ENCODE measurements at places on chromosomes 4 and X. TPM values are rescaled to one million over a fixed set of nuclear protein-coding genes. Genes with fewer than 3 reads are reported as not detected.

FAT1 gene
- 28.4 TPM for total RNA-seq

GBA3 gene
- total RNA-seq, result 0.16 TPM

DNA sequence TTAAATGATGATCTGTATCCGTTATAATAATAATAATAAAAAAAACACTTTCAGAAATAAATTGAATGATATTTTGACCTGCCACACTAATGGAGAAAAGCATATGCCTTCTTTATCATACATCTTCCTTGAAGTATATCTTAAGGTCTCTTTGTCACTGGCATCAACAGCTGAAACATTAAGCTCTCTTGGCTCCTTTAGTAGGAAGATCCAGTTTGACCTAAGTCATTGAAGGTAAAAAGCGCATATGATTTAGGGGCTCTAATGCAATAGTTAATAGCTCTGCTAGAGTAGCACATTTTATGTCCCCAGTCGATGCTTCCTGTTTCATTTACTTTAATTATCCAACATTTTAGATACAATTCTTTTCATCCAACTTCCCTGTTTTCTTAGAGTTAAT lies 1010.8 kb downstream of the STPG2 start:
- DNase-seq, result no peak

GRCh38 chrX:123909523-123909922 lies 49.7 kb downstream of the XIAP start:
- DNase-seq, result no peak

DNA sequence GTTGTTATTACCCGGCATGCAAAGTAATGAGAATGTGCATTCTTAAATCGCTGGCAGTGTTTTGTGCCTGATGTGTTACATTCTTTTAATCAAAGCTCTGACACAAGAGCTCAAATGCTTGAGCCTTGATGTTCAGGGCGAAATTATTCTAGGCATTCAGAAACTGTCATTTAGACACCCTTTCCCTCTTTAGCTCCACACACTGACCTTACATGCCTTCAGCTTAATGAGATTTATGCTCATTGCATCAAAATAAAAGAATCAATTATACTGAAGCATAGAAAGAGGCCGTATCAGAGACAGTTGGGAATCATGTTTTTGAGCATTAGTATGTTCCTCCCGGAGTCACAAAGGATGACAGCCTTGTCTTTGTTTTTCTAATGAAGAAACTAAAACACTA lies 56.7 kb downstream of the FAM114A1 start:
- no peak for DNase-seq

DNA sequence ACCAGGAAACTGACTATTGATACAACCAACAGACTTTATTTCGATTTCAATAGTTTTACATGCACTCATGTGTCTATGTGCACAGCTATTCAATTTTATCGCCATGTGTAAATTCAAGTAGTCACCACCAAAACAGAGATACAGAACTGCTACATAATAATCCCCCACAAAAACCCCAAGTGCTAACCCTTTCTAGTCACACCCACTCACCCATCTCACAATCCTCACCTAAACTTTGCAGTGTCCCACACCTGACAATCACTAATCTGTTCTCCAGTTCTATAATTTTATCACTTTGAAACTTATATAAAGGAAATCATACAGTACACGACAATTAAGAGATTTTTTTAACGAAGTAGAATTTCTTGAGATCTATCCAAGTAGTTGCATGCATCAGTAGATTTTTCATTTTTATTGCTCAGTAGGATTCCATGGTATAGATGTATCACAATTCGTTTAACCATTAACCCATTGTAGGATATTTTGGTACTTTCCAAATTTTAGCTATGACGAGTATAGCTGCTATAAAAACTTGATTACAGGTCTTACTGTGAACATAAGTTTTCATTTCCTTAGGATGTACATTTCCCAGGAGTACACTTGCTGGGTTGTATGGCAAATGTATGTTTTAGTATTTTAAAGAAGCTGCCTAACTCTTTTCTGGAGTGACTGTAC lies 85.9 kb downstream of the CASK start:
- DNase-seq, result no peak

DNA sequence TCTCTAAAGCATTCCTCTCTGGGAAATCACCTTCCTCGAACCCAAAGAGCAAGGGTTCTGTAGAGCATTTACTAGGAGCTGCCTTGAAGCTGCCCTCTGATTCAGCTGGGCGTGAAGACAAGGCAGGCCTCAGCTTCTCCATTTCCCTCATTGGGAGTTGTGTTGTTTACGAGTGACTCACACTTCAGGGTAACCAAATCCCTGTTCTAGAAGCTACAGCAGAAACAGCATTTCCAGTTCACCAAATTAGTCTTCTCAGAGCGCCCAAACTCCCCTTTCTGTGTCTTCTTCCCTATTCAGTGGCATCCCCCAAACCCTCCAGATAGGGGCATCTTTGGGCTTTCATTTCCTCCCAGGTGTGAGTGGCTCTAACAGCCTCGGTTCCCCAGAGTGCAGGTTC lies 863 bp upstream of the XPNPEP2 start:
- no peak for DNase-seq

GRCh38 chrX:2176733-2177132 lies 324.0 kb downstream of the DHRSX start:
- no peak for DNase-seq

DNA sequence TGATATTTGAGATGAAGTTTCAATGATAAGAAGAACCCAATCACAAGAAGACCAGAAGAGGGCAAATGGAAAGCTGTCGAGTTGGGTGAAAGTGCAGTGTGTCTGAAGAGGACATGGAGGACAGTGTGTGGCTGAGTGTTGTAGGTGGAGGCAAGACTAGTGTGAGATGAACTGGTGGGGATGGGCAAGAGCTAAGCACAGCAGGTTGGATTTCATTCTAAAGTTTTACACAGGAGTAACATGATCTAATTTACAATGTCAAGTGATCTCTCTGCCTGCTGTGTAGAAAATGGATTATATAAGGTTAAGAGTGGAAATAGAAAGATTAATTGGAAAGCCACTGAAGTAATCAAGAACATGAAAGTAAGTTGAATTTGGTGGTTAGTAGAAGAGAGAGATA lies 208.6 kb upstream of the ETNPPL start:
- no peak for DNase-seq

- peak; percentile 15 for DNase-seq
These were observed 68.7 kb downstream of the MGST2 start for GRCh38 chr4:139734201-139734874.

DNA sequence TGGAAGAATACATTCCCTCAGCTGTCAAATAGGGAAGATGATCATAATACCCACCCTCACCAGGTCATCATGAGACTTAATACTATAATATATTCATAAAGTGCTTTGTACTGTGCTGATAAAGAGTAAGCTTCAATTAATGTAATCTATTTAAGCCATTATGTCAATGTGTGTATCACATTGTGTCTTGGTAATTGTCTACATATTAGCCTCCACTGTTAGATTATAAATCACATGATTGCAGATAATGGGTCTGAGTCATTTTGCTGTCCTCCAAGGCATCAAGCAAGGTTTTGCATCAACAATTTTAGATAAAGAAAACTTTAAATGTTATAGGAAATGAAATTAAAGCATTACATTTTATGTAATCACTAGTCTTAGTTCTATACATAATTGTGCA lies 45.2 kb upstream of the CEP135 start:
- no peak for DNase-seq

- DNase-seq, result no peak
These were observed 314.3 kb downstream of the EVC2 start for GRCh38 chr4:5393911-5394513.

All from occipital lobe (tissue), 3 donors.